ENCODE measurements at places on chromosomes 3 and 15.

GRCh38 chr3:144018776-144019175, 47.2 kb downstream of the DIPK2A start:
- no peak for DNase-seq

DNA sequence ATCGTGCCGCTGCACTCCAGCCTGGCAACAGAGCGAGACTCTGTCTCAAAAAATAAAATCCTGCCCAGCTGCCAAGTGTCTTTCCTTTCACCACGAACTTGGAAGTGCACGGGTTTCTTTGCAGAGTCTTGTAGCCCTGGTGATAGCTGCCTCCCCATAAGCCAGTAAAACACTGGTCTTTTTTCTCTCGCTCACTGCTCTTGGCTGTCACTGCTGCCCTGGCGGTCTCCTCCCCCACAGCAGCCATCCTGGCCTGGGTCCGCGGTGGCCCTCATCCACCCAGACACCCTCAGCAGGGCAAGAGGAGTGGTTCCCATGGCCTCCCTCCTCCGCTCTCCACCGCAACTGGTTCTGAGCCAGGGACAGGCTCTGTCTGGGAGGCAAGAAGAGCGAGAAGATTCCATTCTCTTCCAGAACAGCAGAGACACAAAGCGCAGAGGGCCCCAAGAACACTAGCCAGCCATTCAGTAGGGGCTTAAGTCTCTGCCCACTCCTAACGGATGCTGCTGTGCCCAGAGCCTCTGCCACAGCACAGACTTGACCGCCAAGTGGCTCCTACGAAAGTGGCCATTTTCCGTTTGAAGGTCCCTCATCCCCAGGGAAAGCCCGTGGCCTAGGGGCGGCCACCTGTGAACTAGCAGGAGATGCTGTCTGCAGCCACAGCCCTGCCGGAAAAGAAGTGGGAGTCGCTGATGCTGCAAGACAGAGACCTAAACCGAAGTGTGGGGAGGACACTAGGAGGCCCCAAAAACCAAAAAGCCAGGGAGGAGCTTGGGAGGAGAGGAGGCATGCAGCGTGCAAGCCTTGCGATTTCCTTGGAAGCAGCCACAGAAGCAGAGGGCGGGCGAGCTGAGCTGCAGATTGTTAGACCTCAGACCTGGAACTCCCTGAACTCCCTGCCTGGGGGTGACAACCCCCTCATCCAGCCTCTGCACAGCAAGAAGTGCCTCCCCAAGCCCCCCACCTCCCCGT, 44.1 kb downstream of the KLHL25 start:
- DNase-seq: peak; percentile 77

DNA sequence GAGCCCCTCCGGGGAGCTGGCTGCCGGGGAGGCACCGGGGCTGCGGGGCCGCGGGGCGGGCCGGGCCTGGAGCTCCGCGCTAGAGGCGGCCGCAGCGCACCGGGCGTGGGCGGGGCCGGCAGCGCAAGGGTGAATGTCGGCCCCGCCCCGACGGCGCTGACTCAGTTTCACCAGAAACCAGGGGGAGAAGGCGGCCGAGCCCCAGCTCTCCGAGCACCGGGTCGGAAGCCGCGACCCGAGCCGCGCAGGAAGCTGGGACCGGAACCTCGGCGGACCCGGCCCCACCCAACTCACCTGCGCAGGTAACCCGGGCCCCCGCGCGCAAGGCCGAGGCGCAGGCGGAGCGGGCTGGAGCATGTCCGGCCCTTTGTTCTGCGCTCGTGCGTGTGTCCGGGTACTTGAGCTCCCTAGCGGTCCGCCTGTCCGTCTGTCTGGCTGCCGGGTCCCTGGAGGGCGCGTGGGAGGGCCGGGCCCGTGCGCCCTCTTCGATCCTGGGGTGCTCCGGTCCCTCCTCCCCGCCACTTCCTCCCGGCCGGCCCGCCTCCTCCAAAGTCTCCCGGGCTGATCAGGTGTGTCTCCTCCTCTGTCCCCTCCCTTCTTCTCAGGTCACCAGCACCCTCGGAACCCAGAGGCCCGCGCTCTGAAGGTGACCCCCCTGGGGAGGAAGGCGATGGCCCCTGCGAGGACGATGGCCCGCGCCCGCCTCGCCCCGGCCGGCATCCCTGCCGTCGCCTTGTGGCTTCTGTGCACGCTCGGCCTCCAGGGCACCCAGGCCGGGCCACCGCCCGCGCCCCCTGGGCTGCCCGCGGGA, at the start of gene SPINT1:
Gene SPINT1, plus strand, starts transcription at position 164 of the 811 bp plus-strand sequence. Its CDS starts 507 bp downstream, at position 671.
- no peak for DNase-seq

DNA sequence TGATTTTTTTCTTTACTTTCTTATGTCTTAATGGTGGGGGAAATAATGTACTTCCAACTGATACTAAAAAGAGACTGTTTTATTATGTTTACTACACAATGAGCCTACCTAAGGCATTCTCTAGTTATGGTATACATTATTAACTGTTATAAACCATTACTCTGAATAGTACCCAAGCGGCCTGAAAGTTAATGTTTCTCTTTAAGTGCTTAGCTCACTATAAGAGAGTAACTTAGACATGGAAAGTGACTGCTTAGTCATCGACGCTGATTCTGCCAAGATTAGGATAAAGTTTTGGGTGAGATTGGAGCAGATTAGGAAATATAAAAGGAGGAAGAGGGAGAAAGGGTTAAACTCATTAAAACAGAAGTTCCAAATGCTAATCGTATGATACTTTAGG, 365.0 kb downstream of the NLGN1 start:
- DNase-seq: no peak

- no peak for DNase-seq
Measured at GRCh38 chr3:124741027-124741426, 10.8 kb downstream of the UMPS start.
